ENCODE measurements at places on chromosomes 7 and 10.

- DNase-seq, result no peak
Measured at GRCh38 chr10:17768496-17768895, 16.5 kb downstream of the TMEM236 start.

GRCh38 chr10:119517235-119518141, 25.0 kb downstream of the RGS10 start:
- DNase-seq, result no peak

DNA sequence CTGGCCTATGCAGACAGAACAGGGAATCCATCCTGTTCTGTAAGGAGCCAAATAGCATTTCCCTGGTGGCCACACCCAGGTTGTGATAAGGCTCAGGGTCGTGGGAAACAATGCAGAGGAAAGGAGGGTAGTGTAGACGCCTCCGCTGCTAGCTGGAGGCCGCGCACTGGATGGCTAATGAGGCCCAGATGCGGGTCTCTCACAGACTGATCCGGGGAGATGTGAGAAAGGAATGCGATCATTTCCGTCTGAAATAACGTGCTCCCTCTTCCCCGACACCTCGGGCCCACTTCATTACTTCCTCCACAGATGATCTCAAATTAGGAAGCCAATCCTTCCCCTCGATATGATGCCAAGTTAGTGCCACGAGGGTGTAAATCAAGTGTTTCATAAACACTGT, 203.3 kb downstream of the TAX1BP1 start:
- no peak for DNase-seq

GRCh38 chr7:138980563-138981291, 462 bp downstream of the KIAA1549 start:
- no peak for DNase-seq

DNA sequence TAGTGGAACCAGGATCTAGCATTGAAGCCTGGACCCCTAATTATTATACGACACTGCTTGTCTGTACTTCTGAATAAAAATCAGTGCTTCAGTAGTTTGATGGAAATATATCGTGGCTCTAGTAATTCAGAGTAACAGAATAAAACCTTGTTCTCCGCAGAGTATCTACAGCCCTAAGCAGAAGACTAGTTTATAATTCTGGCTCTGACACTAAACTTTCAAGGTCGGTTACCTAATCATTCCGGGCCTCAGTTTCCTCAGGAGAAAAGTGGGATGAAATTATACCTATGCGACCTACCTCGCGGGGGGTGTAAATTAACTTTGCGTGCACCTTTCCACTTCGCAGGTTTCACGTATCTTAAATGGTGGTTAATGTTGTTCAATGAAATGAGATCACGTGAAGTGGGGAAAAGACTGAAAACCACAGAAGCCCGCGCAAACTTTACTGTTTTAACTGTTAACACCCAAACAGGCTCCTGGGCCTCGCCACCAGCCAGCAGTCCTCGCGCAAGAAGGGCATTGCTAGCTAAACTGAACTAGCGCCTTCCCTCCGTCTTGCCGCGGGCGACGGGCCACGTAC, 615 bp downstream of the THAP5 start:
- no peak for DNase-seq

DNA sequence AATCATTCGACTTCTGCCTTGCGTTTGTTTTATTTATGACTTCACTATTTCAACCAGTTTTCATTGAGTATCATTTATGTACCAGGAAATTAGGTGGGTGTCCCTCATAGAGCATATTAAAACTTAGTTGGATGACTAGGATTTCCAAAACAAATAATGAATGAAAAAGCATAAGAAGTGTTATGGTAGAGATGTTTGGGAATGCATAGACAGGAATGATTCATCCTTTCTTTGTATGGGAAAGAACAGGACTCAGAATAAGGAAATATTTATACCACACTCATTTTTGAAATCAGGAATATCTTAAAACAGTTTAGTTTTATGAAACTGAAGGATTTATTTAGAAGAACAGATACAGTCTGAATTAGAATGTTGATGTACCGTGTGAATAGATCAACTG, 315.7 kb downstream of the EXOC4 start:
- DNase-seq, result no peak

- DNase-seq, result no peak
Measured at GRCh38 chr10:52276986-52277385, 37.1 kb upstream of the DKK1 start.

GRCh38 chr10:125087191-125087896, 73.0 kb downstream of the CTBP2 start:
- DNase-seq, result no peak

GRCh38 chr10:28807760-28808613, 130.7 kb downstream of the BAMBI start:
- no peak for DNase-seq

GRCh38 chr10:14306190-14306589, 24.5 kb downstream of the FRMD4A start:
- no peak for DNase-seq

GRCh38 chr7:159108491-159108890, 36.2 kb downstream of the VIPR2 start:
- DNase-seq, result peak; percentile 41

DNA sequence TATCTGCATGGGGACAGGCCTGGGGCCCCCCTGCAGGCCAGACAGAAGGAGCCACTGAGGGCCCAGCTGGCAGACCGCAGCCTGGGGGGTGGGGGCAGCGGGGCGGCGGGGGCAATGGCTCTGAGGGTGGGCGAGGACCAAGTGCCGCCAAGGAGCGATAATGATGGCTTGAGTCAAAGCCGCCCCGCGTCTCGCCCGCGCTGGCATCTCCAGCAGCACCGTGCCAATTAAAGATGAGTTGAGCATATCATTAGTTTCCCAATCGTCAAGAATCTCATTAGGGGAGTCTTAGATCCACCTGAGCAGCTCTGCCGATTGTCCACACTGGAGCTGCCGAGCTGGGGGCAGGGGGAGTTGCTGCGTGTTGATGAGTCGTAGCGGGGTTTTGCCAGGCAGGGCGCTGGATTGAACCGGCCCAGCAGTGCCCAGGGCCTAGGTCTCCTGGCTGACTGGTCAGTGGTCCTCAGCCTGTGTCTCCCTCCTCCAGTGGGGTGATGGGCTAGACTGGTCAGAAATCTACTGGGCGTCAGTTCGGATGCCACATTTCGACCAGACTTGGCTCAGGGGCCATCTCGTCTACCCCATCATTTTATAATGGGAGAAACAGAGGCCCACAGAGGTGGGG, 41.0 kb upstream of the PSMG3 start:
- no peak for DNase-seq

All from RPMI8226 (cell line).